ENCODE measurements at places on chromosomes 5 and 9.

DNA sequence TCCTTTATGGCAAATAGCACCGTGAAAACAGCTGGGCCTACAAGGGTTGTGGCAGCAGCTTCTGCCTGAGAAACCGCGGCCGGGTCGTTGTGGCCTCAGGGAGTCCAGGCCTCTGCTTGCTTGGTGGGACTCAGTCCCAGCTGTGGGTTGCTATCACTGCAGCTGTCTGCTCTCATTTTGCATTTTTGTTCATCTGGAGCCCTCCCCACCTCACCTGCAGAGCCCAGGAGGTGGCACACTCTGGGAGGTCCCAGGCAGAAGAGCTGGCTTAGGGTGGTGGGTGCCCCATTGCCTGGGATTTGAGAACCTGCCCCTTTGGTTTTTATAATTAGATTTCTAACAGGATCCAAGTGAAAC lies 138.4 kb downstream of the GADD45G start:
- no peak for DNase-seq

- no peak for DNase-seq
Measured at GRCh38 chr5:62578540-62578939, at the start of gene LRRC70. TSS of gene LRRC70 (plus strand) at chr5:62578819. CDS start at chr5:62579439, 620 bp downstream.

- no peak for DNase-seq
Measured at GRCh38 chr5:5381310-5381913, 41.1 kb upstream of the ICE1 start.

DNA sequence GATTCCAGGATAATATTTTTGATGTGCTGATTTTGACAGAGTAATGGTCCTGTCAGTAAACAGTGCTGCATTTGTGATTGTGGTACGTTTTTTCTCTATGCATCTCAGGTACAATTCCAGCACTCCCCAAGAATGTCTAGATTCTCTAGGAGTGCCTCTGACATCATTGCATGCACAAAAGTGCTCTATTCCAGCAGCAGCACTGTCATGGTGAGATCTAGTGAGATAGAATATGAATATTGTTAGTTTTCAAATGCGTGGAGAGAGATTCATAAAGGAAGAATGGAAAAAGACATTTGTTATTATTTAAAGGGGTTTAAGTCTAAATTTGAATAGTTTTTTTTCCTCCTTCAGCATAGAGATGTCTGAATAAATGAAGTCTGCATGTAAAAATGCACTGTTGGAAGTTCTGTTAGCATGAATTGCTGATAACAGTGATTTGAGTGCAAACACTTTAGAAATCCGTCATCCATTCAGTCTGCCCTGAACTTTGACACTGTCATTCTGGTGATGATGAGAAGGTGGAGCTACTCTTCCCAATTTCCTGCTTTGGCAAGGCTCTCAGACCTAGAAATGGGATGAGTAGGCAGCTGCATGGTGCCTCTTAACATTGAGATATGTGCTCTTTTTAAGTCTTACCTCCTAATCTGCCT lies 84.6 kb downstream of the GAPVD1 start:
- no peak for DNase-seq

- peak; percentile 11 for DNase-seq
Measured at GRCh38 chr5:180648658-180649296, 623 bp downstream of the FLT4 start.

DNA sequence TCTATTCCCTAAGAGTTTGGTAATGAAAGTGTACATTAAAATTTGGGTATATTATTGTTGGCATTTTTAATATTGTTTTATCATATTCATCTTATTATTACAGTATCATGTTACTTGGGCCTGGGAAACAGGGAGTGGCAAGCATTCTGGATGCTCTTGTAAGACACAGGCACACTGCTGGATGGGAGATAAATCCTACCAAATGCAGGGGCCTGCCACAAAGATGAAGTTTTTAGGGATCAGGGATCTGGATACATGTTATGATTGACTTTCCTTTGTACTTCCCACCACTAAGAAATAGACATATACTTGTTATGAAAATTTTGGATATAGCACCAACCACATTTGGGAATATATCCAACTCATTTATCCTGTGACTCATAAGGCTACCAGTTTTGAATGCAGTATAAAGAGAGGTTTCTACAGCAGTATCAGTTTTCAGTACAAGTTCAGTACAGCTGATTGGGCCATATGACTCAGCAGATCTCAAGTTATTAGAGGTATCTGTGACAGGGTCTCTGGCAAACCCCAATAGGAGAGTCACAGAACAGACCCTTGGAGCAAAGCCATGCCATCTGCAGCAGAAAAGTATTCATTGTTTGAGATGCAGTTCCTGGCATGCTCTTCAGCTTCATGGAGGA lies 360.1 kb downstream of the DMAC1 start:
- DNase-seq, result no peak

DNA sequence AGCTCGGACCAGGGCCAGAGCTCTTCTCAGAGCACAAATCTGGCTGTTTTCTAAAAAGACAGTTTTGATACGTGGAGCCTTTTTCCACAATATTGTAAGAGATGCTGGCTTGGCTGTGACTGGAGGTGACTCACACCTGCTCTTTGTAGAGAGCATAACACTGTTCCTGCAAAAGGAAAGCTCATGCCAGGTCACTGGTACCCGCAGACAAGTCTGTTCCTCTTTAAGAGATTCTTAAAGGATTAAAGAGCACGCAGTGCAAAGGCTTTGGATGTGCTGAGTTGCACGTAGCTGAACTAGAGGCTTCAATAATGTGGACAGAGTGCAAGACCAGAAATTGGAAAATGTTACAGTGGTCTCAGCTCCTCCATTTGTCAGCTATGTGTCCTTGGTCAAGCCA lies 19.0 kb downstream of the ACTL7B start:
- no peak for DNase-seq

GRCh38 chr5:125023673-125024072 lies 277.2 kb upstream of the ZNF608 start:
- DNase-seq, result no peak

DNA sequence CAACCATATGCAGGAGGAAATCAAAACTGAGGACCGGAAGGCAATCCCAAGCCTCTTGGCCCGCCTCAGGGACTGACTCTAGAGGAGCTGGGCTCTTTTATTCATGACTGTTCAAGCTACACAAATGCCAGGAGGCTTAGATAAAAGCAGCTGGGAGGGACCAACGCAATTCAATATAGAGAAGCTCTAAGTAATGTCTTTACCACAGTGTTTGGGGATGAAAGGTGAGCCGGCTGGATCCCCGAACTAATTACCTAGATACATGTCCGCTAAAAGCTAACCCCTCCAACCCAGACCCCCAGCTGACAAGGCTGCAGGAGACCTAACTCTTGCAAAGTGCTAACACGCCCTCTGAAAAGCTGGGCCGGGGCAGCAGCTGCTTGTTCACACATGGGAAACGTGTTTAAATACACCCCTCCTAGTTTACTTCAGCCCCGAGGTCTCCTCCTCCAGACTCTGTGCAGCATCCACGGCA lies 67.5 kb downstream of the TLE1 start:
- DNase-seq, result no peak

- DNase-seq, result no peak
Measured at GRCh38 chr9:94649100-94649819, 9.9 kb upstream of the FBP1 start.

All from stimulated activated CD4-positive, alpha-beta T cell treated with anti-CD3 and anti-CD28 coated beads, Interleukin-12 subunit alpha, Interleukin-12 subunit beta, amount 100 ng/mL, for 48 hours (primary cell).